ENCODE measurements at places on chromosomes 1 and 21. TPM values are rescaled to one million over a fixed set of nuclear protein-coding genes. Genes with fewer than 3 reads are reported as not detected.

Gene TRNAU1AP
- total RNA-seq = 19.6 TPM

Gene CALML6
- total RNA-seq = 0.37 TPM

Gene LENEP
- total RNA-seq = not detected

Gene BGLAP
- 1.2 TPM for total RNA-seq

Gene CCDC28B
- total RNA-seq = 1.8 TPM

DNA sequence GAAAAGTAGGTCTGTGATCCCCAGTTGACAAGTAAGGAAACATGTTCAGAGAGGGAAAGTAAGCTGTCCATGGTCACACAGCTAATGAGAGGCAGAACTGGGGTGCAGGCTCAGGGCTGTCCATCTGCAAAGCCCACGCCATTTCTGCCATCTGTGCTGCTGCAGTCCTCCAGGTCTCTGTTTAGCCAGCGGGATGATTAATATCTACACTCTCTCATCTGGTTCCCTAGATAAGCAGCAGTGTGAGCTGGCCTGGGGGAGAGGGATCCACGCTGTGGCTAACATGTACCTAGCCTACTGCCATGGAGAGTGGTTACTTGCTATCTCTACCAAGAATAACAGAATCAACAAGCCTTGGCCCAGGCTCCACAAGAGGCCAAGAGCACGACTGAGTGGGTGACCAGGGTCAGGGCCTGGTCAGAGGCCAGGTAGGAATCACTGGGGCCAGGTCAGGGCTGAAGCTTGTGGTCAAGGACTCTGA, 75.2 kb downstream of the TRABD2B start:
- H3K27me3 ChIP-seq = no peaks in the 10 kb centered on the region
- H3K4me1 ChIP-seq = peaks cover 5% of the 10 kb centered on the region
- no peak overlapping the region for H3K4me3 ChIP-seq
- no peak for DNase-seq
- H3K27ac ChIP-seq = no peak overlapping the region

All from upper lobe of left lung (tissue), 6 donors.